ENCODE measurements at places on chromosomes 16 and 17.

DNA sequence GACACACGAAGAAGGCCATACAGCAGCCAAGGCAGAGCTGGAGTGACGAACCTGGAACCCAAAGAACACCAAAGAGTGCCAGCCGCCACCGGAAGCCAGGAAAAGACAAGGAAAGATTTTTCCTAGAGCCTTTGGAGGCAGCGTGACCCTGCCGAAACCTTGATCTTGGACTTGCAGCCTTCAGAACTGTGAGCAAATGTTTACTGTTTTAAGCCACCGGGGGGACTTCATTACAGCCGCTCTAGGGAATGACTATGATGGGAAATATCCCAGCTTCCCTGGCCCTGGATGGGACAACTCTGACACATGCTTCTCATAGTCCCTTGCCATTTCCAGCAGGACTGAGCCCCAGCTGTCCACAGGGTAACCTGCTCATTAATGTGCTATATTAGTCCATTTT, 270.6 kb downstream of the HAPSTR1 start:
- no peak for DNase-seq

DNA sequence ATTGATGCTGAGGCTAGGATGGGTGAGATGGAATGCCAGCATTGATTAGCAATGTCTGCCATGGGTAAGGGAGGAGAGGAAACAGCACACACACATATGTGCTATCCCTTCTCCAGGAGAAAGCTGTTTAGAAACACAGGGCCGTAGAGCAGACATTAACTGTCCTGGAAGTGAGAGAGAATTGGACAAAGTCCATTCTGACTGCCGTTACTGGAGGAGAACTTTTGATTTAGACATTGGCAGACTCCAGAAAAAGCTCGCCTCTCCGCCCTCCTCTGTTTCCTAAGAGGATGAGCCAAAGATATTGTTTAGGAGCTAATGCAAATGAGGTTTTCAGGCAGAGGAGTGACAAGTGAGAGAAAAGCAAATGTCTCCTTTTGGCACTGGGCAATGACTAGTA, 237.0 kb downstream of the HAPSTR1 start:
- DNase-seq, result no peak

DNA sequence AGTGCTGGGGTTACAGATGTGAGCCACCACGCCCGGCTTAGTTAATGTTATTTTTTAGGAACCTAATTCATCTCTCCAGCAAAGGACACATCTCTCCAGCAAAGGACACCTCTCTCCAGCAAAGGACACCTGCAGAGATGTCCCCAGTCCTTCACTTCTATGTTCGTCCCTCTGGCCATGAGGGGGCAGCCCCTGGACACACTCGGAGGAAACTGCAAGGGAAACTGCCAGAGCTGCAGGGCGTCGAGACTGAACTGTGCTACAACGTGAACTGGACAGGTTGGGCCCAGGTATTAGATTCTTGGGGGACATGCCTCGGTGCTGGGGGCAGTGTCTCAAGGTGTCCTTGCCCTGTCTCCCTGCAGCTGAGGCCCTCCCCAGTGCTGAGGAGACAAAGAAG, 4.7 kb downstream of the PFAS start:
- DNase-seq, result no peak

DNA sequence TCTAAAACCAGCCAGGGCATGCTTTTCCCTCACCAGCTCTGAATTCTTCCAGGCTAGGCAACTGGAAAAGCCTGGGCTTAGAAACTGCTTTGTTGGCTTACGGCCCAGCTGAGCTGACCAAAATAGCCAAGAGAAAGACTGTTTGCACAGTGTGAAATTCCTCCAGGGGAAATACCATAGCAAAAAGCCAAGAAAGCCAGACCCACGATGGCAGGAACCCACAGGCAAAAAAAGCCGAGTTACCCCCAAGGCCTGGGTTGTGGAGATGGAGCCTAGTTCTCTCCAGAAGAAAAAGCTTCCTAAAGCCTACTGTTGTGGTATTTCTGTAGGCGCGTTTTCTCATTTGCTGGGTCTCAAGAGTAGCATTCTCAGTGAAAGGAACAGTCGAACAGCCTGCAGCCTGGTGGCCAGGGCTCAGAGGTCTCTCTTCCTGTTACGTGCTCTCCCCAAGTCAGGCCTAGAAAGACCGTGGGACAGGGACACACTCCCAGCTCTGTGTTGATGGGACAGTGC, 9.2 kb downstream of the SP2 start:
- no peak for DNase-seq

DNA sequence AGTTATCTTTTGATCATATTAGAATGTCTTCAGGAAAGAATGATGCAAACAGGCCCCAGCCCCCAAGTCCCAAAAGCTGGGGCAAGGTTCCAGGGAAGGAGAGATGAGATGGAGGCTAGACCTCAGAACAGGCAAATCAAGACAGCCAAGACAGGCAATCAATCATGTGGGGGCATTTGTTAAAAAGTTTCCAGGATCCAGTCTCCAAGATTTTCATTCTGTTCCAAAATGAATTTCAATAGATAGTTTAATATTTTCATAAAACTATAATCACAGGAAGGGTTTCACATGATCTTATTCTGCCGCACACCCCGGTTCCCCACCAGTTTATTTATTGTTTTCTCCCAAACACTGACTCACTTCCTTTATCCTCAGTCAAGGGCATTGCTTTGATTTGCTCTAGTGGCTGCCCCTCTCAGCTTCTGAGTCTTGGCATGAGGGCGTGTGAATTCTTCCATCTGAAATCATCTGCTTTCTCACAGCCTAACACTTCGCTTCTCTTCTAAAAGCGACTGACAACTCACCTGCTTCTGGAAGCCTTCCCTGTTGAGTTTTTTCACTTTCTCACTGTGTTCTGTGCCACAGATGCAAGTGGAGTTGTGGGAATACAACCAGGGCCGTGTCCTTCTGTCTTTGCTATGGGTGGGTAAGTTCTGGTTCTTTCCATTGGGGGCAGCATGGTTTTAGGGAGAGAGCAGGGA, 12.2 kb upstream of the TERF2 start:
- no peak for DNase-seq
